ENCODE measurements at places on chromosomes 5 and 9.

DNA sequence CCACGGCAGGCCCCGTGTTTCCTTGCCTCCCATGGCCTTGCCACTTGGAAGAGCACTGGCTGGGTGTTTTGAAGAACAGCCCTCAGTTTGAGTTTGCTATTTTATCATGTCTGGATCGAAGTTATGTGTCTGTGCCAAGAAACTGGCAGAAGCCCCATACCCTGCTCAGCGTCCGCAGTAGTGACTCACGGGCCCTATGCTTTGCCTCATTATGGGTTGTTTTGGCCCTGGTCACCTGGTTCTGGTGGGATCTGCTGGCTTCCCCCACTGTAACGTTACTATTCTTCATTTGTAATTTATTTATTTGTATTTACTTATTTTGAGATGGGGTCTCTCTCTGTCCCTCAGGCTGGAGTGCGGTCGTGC, 42.3 kb upstream of the NKD2 start:
- DNase-seq: no peak

DNA sequence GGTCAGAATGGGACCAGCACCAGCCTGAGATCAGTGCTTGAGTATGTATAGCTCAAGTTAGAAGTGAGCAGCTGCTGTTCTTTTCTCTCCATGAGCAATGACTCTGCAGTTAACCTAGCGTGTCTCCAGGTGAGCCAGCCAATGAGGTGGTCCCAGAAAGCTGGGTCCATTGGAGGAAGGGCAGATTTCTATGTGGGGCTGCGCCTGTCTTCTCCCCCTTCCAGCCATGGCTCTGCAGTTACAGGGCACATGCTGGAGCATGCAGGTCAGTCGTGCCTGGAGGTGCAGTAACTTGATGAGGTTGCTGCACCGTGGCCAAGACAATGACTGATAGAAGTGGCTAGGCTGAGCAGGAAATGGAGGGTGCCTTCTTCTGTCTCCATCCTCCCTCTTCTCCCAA, 29.6 kb upstream of the CXCL14 start:
- DNase-seq: no peak

- no peak for DNase-seq
These were observed 44.1 kb downstream of the CCL28 start for GRCh38 chr5:43367909-43368669.

- DNase-seq: no peak
These were observed 30.8 kb downstream of the NAA35 start for GRCh38 chr9:85971731-85972130.
